ENCODE measurements at places on chromosomes 11 and 22.

DNA sequence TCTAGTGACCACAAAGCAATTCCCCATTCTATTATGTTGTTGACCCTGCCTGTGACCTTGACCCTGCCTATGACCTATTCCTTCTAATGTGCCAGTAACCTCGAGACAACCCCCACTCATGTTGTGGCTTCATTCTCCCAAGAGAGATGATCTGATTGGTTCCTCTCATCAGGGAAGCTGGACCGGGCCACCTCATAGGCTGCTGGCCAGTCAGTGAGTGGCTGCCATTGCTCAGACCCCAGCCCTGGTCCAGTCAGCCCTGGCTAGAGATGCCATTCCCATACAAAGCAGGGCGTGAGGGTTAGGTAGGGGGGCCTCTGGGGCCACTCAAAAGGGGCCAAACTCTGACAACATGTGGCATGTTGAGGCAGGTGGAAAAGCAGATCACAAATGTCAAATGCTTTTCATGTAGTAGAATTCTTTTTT is 11.9 kb downstream of the SLC29A2 start:
- no peak for DNase-seq

- DNase-seq, result no peak
These were observed 182.6 kb downstream of the ST3GAL4 start for GRCh38 chr11:126538071-126538470.

DNA sequence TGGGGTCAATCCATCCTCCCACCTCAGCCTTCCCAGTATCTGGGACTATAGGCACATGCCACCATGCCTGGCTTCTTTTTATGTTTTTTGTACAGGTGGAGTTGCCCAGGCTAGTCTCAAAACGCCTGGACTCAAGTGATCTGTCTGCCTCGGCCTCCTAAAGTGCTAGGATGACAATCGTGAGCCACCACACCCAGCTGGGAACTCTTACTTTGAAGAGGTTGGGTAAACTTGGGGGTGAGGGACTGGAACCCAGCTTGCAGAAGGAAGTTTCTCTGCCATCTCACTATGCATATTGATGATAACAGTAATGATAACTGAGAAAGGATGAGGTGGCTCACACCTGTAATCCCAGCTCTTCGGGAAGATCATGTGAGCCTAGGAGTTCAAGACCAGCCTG is 35.9 kb downstream of the ACO2 start:
- DNase-seq, result no peak

GRCh38 chr11:45365961-45366618 is 79.9 kb upstream of the SYT13 start:
- DNase-seq, result no peak

DNA sequence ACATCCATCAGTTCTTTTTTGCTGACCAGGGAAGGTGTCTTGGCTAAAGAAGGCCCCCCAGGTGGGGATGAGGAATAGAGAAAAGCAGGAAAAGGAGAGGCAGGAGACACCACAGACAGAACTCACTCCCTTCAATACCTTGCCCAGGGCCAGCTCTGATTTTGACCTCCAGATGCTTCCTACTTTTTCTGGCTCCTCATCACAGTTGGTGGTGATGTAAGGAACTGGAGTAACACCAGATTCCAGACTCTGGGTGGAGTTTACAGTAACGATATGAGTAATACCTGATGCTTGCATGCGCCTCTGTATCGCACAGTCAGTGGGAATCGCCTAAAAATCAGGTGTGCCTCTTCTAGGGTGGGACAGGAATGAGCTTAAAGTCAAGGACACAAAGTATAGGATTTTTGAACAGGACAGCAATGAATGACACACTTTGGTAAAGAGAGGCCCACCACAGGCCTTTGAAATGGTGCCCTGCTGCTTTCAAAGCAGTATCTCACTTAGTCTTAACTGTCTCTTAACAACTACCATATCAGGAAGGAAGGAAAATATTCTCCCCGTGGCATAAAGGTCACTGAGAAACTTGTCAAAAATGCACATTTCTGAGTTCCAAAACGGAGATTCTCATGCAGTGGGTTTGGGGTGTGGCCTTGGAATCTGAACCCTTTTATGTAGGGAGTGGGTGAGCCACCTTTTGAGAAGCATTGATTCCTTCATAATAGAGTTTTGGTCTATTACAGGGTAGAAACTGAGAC is 140.8 kb downstream of the SNX19 start:
- DNase-seq, result no peak

DNA sequence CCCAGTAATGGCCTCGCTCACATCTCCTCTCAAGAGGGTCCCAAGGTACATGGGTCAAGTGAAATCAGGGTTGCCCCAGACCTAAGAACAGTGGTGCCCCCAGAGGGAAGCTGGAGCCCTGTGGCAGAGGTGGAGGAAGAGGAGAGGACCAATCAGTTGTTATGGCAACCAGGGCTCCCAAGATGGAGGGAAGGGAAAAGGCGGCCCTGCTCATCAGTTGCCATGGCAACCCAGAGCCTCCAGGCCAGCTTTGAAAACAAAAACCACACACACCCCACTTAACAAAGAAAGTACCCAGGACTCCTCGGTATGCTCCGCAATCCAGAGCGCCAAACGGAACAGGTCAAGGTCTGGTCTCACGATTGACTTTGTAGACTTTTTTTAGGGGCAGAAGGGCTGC is 53.5 kb upstream of the SLC35C1 start:
- no peak for DNase-seq

- DNase-seq, result no peak
These were observed 1415.2 kb downstream of the TBC1D22A start for GRCh38 chr22:48177631-48178030.

DNA sequence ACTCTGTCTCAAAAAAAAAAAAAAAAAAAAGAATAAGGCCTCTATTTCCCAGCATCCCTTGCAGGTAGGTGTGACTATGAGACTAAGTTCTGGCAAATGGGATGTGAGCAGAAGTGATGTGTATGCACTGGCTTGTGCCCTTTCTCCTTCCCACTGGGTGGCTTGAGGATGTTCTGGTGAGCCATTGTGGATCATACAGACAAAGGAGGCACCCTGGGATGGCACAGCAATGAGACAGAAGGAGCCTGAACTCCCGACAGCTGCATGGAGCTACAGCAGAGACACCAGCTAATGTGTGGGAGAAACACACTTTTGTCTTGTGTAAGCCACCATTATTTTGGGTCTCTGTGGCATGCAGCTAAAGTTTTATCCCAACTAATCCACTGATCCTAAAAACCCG is 10.6 kb upstream of the SORL1 start:
- DNase-seq, result no peak

DNA sequence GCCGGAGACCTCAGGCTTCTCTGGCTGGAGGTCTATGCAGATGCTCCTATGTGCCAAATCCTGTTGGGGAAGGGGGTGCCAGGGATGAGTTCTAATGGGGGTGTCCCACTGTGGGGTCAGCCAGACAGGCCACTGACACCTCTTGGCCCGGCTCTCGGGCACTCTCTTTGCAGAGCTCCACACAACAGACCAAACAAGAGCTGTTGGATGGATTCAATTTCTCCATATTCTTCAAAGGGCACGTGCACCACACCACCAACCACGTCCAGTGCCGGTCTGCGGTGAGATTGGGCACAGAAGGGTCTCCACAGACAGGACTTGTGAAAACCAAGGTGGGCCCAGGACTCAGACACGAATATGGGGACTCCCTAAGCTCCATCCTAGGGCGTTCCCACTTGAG is 2.2 kb upstream of the RGL4 start:
- no peak for DNase-seq
